Activated B cell treated with CpG ODN at 0.5 μM for 24 hours (primary cell): ENCODE measurements at places on chromosomes 5 and 9.
A peak's percentile ranks its signal among the peaks of the same experiment; 100 is the strongest.

- no peak for DNase-seq
Measured at GRCh38 chr5:90983148-90983547, 400.0 kb downstream of the ARRDC3 start.

- no peak for DNase-seq
Measured at GRCh38 chr5:172637110-172637580, 3.9 kb upstream of the NEURL1B start.

DNA sequence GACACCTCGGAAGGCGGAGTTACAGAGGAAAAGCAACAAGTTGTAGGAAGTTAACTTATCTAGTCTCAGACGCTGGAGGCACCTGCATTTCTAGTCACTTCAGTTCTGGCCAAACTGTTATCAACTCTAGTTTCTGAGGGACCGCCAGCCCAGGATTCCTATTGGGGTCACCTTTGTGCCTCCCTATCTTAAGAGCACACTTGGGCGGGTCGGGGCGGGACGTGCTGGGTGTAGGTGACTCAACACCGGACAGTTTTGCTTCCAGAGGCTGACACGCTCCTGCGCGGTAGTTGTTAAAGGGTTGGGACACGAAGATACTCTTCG lies 679 bp upstream of the KDM4C start:
- DNase-seq = no peak

- DNase-seq = no peak
Measured at GRCh38 chr5:113195251-113195650, 218.7 kb downstream of the DCP2 start.

GRCh38 chr5:23103566-23103965 lies 250.4 kb upstream of the CDH12 start:
- DNase-seq = no peak

DNA sequence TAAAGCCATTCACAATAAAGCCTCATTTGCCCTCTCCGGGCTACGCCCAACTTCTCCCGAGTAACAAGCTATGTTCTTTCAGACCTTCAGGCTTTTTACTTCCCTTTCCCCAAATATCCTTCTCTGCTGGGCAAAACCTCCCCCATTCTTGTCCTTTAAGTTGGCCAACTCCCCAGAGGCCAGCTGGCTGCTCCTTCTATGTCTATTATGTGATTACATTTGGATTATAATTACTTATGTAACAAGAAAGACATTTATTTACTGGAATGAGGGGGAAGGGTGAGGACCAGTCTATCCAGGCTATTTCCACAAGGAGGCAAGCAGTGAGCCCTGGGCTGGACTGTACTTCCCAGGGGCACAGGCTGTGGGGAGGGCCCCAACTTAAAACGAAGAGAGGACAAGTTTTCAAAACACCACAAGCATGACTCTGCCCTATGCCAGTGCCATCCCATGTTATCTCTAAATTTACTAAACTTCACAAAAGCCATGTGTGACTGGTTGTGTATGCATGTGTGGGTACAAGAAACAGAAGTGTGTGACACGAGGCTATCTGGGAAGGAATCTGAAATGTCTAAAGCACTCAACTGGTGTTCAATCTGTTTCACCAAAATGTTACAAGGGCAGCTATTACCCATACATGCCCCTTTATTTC lies 84.5 kb downstream of the GNAQ start:
- DNase-seq = no peak

DNA sequence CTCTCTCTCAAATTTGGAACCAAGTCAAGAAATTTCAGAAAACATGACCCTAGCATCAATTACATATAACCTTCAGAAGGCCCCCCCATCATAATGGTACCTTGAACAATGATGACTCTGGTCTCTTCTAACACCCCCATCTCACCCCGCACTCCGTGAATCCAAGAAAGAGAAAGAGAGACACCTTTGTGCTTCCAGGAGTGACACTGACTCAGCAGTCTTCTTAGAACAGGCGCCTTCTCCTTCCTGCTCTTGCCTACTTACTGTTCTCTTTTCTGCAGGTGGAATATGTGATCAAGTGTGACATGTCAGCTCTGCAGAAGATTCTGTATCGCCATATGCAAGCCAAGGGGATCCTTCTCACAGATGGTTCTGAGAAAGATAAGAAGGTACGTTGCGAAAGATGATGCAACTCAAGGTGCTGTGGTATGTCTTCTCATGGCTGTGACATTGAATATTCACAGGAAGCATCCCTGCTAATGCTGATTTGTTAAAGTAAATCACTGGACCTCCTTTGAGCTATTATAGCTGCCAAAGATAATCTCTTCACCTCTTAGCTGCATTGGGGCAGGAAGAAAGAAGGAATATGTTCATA lies 81.3 kb downstream of the SMARCA2 start:
- no peak for DNase-seq

DNA sequence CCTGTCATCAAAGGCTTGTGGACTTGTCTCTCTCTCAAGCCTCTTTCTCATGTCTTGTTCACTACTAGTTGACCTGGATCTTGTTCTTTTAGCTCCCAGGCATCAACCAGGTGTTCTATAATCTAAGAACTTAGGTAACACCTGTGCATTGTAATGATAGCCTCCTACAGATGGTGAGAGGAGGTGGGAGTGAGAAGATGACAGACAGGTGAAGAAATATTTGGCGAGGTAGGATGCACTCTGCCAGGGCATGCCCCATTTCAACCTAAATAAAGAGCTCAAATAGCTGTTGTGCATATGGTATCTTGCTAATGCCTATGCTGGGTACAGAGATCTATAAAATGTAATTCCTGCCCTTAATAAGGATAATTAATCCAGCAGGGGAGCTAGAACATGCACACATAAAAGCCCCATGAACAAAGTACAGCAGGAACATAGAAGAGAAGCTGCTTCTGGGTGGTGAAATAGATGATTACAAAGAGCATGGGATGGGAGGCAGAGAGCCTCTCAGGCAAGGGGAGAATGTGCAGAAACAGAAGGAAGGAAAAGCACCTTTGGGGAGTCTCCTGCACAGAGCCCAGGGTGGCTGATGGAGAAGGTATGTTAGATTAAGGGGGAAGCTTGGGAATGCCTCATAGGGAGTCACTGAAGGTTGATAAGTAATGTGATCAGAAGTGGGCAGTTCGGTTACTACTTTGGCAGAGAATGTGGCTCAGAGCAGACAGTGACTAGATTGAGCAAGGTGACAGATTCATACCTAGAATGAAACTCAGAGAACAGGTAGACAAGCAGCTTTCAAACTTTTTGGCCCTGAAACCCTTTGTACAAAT lies 28.0 kb upstream of the PLIN2 start:
- DNase-seq = no peak

DNA sequence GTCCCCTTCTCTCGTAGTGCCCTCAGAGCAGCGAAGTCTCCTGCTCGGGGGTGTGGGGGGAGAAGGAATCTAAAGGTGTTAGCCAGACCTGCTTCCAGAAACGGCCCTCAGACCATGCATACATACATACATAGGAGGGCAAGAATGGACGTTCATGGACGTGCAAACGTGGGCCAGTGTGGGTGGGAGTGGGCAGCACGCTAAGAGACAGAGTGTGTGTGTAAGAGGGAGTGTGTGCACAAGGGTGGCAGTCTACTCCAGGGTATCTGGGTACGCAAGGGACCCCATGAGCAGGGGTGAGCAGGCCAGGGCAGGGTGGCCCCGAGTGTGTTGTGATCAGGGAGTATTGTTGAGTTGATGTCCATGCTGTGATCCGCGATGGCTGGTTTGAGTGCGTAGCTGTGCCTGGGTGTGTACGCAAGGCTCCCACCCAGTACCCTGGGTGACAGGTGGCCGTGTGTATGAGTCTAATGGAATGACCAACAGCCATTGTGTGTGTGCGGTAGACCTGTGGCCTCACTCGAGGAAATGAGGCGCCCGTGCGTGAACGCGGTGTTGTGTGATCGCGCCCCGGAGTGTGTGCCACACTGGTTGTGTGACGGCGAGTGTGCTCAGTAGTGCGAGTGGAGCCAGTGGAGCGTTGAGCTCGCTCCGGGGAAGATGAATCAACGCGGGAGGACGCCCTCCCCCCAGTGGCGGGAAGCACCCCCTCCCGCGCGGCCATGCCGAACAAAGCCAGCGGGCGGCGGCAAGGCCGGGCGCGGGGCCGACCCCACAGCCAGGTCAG lies 826 bp downstream of the GPRIN1 start:
- peak; percentile 45 for DNase-seq

DNA sequence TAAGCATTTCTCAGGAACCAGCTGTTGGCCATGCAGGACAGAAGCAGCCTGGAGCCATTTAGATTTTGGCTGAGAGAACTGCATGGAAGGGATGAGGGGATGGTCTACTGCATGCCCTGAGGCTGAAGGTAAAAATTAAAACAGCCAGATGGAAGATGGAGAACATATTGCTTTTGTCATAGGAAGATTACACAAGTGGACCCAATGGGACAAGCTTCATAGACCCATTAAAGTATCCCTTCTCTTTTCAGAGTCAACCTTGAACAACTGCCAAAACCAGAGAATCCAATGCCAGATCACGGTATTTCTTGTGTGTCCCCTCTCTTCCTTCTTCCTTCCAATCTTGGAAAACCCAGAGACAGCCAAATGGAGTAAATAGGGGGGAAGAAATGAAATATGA lies 253.4 kb downstream of the NR2F1-AS1 start:
- DNase-seq = no peak

DNA sequence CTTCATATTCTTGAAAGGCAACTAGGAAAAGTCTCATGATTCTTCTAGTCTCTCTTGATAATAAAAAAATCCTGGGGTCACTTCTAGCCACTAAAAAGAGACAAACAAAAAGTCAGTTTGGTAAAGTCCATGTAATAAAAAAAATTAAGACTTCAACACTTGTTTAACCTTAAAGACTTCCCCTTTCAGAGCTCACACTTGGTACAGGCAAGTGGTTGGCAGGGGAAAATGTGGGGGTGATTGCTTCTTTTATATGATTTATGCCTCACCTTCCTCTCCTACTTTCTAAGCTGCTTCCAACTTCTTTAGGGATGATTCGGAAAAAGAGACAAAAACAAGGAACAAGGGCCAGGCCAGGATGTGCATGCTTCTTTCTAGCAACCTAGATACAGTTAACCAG lies 5.1 kb upstream of the ERCC6L2 start:
- DNase-seq = no peak

GRCh38 chr9:133604214-133604613 lies 5.0 kb downstream of the FAM163B start:
- no peak for DNase-seq

GRCh38 chr9:94922691-94923107 lies 196.2 kb downstream of the AOPEP start:
- DNase-seq = no peak

DNA sequence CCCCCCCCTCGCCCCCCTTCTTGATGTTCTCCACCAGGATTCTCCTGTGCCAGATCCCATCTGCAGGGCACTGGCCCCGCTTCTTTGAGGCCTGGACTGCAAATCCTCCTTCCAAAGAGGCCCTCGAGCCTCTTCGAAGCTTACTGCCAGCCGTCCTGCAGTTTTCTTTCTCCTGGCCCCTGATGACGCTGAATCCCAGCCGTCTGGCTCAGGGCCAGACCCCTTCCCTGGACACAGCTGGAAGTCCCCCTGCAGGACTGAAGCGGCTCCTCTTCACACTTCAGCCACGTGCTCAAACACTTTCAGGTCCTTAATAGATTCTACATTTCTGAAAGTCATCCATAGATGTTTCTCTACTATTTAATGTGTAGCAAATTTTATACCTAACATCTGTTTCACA lies 121.5 kb downstream of the EHMT1 start:
- DNase-seq = no peak

GRCh38 chr9:136644343-136644592 lies 18.4 kb upstream of the EGFL7 start:
- no peak for DNase-seq

- no peak for DNase-seq
Measured at GRCh38 chr9:89410641-89411350, 87.1 kb downstream of the SEMA4D start.

- no peak for DNase-seq
Measured at GRCh38 chr5:72555871-72556270, 48.7 kb upstream of the ZNF366 start.

DNA sequence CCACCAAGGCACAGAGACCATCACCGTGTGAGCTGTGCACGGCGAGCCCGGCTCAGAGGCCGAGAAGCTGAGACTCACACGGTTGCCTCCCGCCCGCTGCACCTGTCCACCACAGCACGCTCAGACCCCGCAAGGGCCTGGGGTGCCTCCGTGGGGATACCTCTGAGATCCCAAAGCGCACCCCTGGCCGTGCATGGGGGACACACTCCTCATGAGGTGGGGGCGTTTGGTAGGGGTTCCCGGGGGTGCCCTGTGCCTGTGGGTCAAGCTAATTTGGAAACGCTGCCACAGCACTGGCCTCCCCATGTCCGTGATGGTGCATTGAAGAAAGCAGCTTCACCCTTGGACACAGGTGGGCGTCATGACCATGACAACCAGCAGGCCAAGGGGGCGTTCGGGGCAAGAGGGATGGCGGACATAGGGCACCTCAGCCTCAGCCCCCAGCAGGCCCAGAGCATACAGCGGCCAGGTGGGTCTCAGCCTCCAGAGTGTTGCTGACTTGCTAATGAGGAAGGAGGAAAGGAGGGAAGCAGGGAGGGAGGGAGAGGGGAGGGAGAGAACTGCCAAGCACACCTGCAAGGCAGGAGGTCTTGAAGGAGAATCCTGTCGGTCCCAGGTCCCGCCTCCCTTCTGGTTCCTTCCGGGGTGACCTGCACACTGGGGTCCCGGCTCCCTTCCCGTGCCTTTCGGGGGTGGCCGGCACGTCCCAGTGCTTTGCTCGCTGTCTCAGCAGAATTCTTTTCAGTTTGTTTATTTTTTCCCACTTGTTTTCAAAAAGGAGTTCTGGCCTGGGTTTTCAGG lies 34.7 kb downstream of the GLT6D1 start:
- no peak for DNase-seq

DNA sequence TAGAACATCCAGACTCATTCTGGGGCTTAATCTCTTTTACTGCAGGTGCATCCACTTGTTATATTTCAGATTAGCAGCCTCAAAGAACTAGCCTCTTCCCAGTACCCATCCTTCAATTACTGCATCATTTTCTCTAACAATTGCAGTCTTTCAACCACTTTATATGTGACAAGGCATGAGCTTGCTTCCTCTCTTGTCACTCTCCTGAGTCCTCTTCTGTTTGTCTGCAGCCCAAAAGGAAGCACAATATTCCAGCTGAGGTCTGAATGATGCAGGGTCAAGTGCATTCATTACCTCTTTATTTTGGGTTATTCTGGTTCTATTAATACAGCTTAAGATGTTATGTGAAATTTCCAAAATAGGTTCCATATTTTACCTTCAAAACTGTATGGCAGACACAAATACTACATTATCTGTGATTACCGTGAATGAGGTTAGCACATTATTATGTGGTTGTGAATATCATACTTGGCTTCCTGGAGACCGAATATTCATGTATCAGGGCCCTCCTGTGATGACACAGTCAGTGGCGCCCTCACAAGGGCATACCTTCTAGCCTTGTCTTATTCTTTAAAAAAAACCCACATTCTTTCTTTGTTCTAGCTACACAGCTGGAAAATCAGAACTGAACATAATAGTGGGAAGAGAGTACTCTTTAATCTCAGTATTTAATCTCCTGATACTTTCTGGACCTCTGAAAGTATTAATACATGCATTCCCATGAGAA lies 323.8 kb downstream of the PDE4D start:
- no peak for DNase-seq

- no peak for DNase-seq
Measured at GRCh38 chr9:127137640-127138360, 15.4 kb upstream of the ANGPTL2 start.

GRCh38 chr5:93099902-93100347 lies 481.1 kb downstream of the NR2F1-AS1 start:
- no peak for DNase-seq
